ENCODE measurements at places on chromosomes 13 and 19.

- no peak for DNase-seq
Observed at GRCh38 chr19:35784503-35785338, 9.4 kb downstream of the ARHGAP33 start.

GRCh38 chr19:29476528-29476927, 49.3 kb upstream of the VSTM2B start:
- DNase-seq, result no peak

DNA sequence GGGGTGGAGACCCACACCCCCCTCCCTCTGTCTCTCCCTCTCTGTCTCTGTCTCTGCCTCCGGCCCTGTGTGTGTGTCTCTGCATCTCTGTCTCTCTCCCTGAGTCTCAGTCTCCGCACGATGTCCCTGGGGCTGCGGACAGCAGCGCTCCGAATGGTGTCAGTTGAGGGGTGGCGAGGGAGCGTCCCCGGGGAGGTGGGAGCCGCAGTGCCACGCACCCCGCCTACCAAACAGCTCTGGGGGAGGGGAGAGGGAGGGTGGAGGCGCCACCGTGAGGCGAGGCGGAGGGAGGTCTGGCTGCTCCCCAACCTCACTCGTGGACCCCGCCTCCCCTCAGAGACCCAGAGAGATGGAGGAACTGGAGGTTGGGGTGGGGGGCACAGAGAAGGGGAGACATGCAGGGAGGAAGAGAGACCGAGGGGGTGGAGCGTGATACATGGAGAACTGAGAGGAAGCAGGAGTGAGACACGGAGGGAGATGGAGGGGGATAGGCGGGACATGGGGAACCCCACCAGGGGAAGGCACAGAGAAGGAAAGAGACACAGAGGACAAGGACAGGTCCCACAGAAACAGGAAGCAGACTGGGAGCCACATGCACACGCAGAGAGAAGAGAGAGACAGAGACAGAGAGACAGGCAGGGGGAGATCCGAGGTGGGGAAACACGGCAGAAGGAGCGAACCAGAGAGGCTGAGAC, 7.2 kb downstream of the ERFL start:
- no peak for DNase-seq

DNA sequence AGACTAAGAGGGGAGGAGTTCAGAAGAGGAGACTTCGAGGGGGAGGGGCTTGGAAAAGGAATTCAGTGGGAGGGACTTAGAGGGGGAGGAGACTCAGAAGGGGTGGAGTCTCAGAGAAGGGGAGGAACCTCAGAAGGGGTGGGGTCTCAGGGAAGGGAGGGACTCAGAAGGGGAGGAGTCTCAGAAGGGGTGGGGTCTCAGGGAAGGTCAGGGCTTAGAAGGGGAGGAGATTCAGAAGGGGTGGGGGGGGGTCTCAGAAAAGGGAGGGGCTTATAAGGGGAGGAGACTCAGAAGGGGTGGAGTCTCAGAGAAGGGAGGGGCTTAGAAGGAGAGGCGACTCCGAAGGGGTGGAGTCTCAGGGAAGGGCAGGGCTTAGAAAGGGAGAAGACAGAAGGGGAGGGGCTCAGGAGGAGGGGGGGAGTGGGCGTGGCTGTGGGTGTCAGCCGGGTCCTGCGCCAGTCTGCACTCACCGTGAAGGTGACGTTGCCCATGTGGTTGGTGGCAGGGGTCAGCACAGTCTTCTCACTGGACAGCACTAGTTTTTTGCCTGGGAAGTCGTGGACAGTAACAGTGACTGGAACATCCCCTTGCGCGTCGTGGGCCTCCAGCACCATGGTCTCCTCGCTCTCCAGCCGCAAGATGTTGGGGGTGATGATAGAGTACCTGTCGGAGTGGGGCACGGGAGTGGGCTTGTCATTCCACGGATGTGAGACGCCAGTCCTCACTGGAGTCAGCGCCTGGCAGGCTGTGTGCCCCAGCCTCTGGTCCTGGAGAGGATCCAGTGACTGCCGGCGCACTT, 1.5 kb downstream of the C3 start:
- DNase-seq, result peak; percentile 46
